ENCODE measurements at places on chromosomes 16 and 17.

DNA sequence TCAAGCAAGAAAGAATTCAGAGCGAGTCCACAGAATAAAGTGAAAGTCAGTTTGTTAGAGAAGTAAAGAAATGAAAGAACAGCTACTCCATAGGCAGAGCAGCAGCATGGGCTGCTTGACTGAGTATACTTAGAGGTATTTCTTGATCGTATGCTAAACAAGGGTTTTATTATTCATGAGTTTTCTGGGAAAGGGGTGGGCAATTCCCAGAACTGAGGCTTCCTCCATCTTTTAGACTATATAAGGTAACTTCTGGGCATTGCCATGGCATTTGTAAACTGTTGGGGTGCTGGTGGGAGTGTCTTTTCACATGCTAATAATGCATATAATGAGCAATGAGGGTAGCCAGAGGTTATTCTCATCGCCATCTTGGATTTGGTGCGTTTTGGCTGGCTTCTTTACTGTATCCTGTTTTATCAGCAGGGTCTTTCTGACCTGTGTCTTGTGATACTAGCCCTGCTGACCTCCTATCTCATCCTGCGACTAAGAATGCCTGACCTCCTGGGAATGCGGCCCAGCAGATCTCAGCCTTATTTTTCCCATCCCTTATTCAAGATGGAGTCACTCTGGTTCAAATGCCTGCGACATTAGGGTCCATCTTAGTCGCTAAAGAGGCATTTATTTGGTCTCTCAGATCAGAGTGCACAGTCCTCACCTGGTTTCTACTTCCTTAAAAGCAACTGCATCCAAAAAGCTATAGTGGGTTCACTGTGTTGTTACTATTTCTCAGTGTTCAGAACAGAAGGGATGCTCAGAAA is 100.6 kb upstream of the CACNG5 start:
- no peak for DNase-seq

DNA sequence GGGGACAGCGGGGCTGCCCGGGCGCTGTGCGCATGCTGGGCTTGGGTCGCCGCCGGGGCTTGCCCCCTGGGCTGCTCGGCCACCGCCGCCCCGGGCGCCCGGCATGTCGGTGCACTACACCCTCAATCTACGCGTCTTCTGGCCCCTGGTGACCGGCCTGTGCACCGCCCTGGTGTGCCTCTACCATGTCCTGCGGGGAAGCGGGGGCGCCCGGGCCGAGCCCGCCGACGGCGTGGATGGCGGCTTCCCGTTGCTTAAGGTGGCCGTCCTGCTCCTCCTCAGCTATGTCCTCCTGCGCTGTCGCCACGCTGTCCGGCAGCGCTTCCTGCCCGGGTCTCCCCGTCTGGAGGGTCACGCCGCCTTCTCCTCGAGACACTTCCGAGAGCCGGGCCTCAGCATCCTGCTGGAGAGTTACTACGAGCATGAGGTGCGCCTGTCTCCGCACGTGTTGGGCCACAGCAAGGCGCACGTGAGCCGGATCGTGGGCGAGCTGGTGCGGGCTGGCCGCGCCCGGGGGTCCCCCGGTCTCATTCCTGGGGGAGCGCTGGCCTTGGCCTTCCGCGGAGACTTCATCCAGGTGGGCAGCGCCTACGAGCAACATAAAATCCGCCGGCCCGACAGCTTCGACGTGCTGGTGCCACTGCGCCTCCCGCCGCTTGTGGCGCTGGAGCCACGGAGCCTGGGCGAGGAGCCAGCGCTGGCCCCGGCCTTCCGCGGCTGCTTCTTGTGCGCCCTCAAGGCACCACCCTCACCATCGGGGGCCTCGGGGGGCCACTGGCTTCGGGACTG is 789 bp downstream of the ITPRIPL2 start:
- no peak for DNase-seq

GRCh38 chr17:17455173-17455572 is 21.6 kb upstream of the MED9 start:
- no peak for DNase-seq

- no peak for DNase-seq
Observed at GRCh38 chr16:75928295-75928694, 202.0 kb upstream of the CPHXL start.

DNA sequence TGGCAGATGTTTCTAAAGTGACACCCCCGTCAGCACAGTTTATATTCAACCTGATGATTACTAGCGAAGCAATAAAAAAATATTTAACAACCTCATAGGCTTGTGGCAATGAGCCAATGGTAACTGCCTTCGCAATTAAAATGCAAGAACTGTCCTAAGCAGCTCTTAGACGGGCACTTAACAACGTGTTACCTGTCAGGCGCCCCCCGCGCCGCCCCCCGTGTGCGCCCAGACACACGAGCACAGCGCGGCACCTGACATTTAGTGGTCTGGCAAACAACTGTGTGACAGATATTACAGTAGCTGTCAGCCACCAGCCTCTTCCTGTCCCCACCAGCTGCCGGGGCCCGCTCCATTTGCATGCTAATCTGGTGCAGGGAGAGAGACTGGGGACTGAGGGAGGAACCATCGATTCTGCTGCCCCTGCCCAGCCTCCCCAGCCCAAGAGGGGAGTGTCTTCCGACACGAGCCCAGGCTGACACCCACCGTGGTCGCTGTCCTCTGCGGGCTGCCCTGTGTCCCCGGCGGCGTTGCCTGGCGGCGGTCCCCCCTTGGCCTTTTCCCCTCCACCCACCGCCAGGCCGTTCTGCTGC is 12.7 kb downstream of the NDUFAF8 start:
- no peak for DNase-seq

DNA sequence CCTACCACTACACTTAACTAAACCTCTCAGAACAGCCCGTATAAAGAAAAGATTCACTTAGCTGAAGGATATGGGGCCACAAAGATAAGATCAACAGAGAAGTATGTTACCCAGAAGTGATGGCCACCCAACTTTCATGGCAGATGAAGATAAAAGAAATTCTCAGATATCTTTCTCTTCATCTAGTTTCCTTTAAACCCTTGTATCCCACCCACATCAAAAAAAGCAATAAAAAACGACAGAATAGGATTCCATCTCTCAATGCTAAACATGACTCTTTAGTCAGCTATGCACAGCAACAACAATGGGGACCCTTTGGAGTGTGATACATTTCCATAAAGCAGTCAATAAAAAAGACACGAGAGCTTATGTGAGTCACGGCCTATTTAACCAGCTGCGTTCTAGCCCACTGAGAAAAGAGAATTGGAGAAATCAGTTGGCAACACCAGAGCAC is 86.6 kb downstream of the SNX11 start:
- DNase-seq, result no peak

GRCh38 chr16:86580791-86581170 is 2.4 kb downstream of the FOXL1 start:
- no peak for DNase-seq

DNA sequence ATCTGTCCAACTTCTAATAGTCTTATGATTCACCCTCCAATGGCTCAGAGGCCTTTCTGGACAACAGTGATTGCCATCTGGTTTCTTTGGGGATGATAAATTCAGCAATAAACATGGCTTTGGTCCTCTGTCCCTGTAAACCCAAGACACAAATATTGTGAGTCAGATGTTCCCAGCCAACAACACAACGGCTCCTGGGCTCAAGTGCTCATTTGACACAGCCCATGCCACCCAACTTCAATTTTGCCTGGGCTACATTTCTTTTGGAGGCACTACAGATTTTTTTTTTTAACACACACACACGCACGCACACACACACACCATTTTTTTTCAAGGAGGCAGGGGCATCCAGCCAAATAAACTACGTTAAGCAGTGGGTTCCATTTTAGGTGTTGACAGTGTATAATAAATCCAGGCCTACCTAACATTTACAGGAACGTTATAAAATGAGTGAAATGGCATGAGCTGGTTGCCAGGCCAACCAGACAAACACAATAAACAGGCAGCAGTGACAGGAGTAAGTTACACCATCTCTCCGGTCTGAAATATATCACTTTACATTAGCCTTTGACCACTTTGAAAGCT is 939.9 kb upstream of the SOX9 start:
- no peak for DNase-seq

DNA sequence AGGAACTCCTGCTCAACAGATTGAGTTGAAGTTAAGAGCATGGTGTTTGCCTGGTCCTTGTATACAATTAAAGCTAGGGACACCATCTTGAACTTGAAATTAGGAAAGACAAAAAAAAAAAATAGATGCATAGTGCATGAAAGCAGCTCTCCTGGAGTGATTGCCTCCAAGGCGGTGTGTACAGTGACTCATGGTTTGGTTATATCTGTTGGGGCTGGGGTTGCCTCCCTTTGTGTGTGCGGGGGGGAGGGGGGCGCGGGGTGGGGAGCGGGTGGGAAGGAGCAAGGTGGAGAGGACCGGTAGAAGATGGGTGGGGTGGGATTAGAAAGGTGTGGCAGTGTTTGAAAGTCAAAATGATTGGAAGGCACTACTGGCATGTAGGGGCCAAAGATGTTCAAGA is 3.4 kb downstream of the TMED6 start:
- DNase-seq, result no peak

DNA sequence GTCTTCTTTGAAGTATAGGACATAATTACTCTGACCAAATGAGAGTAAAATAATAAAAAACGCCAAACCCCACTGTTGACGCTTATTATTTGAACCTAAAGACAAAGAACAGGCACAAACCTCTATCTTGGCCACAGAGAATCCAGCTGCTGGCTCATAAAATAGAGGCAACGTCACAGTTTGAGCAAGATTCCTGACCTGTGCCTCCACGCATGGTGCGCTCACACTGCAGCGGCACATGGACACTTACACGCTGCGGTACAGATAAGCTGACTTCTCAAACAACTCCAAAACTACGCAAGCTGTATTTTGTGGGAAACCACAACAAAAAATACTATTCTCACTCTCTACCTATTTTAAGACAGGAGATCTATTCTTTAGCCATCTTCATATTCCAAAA is 38.8 kb upstream of the TRAP1 start:
- no peak for DNase-seq

DNA sequence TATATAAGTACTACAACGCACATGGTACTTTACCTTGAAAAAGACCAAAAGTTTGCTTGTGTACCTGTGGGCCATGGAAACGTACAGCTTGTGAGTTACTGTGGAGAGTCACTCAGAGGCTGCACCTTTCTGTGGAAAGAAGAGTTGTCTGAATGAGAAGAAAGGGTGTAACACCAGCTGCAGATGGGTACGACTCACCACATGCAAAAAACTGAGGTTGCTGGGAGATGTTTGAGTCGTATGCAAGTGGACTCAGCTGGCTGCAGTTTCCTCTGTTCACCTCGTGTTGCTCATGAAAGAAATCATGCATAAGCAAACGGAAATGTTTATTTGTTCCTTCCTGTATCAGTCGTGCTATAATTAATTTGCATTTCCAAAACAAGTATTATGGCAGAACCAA is 22.4 kb upstream of the DYNLRB2 start:
- no peak for DNase-seq

DNA sequence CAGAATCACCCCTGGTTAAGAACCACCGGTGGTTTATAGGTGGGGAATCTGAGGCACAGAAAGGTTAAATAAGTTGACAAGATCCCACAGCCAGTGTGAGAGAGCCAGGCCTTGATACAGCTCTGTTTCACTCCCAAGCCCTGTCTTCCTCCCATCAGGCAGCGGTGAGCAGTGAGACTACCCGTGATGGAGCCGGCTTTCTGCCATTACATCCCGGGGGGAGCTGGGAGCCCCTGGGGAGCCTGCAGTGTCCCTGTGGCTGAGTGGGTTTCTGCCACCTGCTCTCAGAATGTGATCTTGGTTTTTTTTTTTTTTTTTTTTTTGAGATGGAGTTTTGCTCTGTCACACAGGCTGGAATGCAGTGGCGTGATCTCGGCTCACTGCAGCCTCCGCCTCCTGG is 66.4 kb downstream of the ABCC1 start:
- DNase-seq, result no peak

GRCh38 chr16:83215406-83216001 is 588.7 kb downstream of the CDH13 start:
- peak; percentile 15 for DNase-seq

- DNase-seq, result peak; percentile 32
Observed at GRCh38 chr16:4675864-4676786, 17.2 kb upstream of the NUDT16L1 start.

DNA sequence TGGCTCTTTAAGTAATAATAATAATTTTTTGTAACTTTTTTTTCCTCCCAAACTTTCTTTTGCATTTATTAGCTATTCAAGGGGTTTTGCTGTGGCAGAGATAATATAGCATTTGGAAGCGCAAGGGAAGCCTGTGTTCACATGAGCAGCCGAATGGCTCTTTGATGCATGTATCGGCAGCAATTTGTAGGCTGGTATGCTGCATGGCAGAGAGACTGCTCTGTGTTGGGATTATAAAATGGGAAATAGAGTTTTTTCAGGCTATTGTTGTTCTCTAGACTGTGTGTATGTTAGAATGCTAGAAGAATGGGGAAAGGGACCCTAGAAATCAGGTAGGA is 94.6 kb upstream of the SALL1 start:
- no peak for DNase-seq

DNA sequence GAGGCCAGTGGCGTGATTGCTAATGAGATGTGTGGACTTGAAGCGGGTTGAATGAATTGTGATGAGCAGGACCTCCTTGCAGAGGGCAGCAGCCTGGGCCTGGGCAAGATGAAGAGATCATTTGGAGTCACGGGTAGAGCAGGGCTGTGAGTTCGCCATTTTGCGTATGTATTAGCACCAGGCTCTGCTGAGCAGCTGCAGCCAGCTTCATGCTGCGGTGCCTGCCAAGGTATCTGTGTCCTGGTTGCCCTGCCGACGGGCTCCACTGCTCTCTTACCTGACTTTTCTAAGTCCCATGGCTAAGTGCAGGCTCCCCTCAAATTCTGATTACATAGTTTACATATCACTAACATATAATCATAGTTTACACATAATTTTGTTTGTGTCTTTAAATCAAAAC is 295.7 kb downstream of the SNX29 start:
- no peak for DNase-seq

DNA sequence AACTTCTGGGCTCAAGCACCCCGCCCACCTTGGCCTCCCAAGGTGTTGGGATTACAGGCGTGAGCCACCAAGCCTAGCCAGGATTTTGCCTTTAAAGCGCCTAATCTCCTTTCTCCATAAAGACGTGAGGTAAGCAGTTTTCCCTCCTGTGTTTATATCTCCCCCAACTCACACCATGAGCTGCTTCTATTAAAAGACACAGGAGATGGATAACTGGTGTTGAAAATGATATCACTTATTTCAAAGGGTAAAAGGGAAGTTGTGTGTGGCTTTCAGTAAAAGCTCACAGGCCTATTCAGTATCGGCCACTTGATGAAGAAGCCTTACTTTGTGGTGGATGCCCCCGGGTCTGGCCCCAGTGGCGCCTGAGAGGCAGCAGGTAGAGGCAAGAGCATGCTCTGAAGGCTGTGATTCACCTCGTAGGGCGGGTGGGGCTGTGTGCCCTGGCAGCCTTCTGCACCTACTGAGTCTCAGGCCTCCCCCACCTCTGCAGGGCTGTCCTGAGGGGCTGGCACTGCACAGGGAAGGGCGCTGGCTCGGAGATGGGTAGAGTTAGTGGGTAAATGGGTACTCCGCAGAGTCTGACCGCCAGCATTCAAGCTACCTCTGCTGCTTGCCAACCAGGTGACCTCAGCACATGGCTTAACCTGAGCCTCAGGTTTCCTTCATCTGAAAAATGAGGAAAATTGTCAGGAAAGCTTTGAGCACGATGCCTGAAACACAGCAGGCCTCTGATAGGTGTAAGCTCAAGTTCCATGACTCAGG is 146.8 kb downstream of the CLEC16A start:
- no peak for DNase-seq
